IMR-90 (cell line): ENCODE measurements at places on chromosomes 16 and 17. TPM values are rescaled to one million over a fixed set of nuclear protein-coding genes. Genes with fewer than 3 reads are reported as not detected.

GP1BA gene
- not detected in 2 replicates for total RNA-seq

NCOR1 gene
- 78.0 and 80.3 TPM in 2 replicates for total RNA-seq

GRIN2C gene
- total RNA-seq, result not detected in 2 replicates

NOG gene
- 11.7 and 13.1 TPM in 2 replicates for total RNA-seq

TAC4 gene
- not detected in 2 replicates for total RNA-seq

TOM1L1 gene
- 17.2 and 20.1 TPM in 2 replicates for total RNA-seq
